ENCODE measurements at places on chromosomes 13 and 19.

DNA sequence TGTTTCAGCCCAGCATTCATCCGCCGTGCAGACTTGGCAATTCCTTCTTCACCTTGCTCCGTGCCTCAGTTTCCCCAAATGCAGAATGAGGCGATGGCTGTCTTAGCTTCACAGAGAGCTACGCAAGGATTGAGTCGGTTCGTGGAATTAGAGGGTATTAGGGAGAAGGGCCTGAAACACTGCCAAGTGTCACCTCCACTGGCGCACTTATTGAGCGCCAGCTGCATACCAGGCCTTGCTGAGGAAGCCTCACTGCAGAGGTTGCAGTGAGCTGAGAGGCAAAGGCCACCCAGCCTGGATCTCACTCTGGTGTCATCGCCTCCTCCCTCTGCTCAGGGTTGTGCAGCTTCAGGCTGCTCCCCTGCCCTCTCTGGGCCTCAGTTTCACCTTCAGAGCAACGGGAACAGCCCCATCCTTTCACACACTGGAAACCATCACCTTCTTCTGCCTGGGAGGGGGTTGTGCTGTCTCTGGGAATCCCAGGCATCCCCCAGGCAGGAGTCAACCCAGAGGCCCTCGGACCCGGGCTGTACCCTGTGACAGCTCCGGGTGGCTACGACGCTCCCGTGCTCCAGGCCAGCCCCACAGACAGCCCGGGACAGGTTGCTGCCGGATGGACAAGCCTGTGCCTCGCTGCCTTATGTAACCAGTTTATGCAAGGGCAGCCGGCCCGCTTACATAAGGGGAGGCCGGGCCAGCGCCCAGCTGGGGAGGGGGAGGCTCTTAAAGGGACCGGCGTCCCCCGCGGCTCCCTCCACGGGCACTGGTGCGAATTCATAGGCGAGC is 31.9 kb downstream of the NFIC start:
- peak; percentile 69 for DNase-seq

DNA sequence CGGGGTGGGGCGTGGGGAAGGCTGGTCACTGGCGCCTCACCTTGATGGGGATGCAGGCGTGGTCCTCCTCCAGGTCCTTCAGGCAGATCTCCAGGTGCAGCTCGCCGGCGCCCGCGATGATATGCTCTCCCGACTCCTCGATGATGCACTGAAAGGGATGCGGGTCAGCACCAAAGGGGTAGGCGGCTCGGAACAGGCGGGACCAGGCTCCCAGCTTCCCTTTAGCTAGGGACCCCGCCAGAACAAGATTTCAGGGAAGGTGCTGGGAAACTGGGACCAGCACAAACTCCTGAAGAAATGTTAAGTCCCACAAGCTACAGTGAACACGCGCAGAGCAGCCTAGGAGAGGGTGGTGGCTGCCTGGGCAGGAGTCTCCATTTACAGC is 6.0 kb downstream of the EEF2 start:
- DNase-seq: no peak

DNA sequence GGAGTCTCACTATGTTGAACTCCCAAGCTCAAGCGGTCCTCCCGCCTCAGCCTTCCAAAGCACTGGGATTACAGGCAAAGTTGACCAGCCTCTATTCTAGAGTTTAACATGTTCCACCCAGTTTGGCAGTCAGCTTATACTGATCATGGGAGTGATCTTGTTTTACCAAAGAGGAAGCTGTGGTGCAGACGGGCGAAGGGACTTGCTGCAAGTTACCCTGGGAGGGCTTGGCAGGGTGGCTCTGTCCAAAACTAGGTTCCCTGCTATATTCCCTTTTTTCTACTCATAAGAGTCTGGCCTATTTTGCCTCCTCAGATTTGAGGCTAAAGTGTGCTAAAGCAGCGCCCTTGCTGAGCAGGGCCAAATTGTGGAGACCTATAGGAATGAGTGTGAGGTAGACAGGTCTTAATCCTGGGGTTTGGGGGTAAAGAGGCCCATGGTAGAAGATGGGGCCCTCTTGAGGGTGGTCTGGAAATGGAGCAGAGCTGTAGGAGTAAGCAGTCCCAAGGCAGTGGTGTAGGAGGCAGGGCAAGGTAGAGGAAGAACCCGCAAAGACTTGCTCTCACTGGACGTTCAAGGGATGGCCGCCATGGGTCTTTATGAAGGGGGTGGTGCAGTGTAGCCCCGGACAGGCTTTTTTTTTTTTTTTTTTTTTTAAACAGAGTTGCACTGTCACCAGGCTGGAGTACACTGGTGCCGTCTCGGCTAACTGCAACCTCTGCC is 3.3 kb downstream of the RPS19 start:
- DNase-seq: no peak

DNA sequence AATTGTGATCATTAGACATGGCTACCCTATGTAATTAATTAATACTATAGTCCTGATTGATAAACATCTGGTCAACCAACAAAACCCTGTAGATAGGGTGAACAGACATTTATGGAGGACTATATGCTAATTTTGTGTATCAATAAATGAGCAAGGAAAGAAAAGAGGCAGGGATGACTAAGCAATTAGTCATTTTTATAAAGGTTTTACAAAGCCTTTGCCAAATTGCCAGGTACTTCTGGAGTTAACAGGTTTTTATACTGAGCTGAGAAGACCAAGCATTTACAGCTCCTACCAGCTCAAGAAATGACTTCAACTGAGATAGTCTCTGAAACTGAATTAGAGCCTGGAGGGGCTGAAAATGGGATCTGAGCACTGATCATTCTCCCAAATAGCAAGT is 186.8 kb upstream of the PRR20A start:
- no peak for DNase-seq

GRCh38 chr13:72694314-72694713 is 33.1 kb downstream of the MZT1 start:
- DNase-seq: no peak

GRCh38 chr19:45757695-45758094 is 11.4 kb downstream of the SIX5 start:
- DNase-seq: no peak

DNA sequence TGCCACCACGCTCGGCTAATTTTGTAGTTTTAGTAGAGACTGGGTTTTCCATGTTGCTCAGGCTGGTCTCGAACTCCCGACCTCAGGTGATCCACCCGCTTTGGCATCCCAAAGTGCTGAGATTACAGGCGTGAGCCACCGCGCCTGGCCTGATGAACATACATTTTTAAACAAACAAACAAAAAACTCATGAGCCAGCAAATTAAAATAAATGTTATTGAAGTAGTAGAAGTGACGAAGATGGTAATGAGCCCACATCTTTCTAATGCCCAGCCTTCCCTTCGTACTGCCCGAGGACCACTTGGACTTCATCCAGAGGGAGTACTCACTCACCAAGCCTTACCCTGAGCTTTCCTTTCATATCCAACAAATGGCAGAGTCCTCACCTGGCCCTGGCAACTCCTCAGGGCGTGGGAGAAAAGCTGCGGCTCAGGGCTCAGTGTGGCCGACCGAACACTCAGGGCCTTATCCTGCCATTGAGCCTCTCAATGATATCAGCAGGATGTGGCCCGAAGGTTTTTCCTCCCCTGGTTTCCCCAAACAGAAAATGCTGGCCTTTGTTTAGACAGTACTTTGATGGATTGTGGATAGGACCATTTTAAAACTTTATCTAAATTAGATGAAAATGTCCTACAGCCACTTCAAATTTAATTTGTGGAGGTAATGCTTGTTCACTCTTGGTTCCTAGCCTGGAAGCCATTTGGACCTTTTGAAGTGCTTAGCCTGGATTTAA is 22.8 kb upstream of the ABCC4 start:
- DNase-seq: no peak

- DNase-seq: peak; percentile 15
Measured at GRCh38 chr13:107421951-107422350, 793.4 kb downstream of the LIG4 start.

DNA sequence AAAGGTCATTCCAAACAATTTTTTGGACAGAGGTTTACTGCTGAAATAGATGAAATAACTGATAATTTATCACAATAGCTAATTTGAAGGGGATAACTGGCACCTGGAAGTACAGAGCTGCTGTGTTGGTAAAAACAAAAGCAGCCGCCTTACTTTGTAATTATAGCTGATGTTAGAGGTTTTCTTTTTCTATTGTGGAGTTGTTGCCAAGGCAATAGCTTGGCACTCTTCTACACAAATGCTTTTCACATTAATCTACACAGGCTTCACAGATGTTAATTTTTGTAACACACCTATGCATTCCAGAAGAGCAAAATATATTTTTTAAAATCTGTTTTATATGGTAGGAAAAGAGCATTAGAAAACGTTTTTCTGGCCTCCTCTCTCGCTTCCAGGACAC is 56.9 kb downstream of the LACC1 start:
- DNase-seq: peak; percentile 8

DNA sequence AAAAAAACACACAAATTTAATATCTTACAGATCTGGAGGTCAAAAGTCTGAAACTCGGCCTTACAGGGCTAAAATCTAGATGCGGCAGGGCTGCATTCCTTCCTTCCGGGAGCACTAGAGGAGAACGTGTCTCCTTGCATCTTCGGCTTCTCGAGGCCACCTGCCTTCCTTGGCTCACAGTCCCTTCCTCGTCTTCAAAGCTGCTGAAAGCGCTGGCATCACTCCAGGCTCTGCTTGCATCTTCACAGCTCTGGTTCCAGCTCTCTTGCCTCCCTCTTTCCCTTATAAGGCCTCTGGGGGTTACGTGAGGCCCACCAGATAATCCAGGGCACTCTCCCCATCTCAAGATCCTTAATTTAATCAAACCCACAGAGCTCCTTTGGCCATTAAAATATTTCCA is 10.5 kb downstream of the XRCC1 start:
- no peak for DNase-seq

DNA sequence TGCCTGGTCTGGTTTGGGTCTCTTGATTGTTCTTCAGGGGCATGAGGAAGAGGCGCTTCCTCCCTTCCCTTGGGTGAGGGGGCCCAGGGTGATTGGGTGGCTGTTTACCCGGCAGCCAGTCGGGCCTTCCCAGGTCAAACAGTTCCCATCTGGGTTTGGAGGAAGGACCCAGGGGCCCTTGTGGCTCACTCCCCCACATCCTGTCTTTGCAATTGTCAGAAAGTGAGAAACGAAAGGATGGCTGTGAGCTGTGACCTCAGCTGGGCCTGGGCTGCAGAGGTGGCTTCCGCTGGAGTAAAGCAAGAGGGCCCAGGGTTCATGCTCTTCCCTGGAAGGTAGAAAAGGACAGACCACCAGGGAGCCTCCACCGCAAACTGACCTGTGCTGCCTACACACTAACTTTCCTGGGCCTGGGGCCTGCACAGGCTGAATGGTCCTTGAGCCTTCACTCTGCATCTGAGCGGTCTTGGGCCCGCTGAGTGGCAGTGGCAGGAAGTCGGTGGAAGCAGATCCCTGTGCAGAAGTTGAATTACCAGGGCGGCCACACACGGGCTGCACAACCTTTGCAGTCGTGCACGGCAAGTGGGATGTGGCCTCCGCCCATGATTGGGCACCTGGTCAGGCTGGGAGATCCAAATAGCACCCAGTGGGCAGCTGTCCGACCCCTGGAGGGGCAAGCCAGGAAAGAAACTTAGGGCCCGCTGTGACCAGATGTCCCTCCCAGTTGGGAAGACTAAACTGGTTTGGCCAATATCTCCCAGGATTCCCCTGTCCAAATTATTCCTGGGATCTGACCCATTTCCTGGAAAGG is 5.3 kb upstream of the CD79A start:
- no peak for DNase-seq

DNA sequence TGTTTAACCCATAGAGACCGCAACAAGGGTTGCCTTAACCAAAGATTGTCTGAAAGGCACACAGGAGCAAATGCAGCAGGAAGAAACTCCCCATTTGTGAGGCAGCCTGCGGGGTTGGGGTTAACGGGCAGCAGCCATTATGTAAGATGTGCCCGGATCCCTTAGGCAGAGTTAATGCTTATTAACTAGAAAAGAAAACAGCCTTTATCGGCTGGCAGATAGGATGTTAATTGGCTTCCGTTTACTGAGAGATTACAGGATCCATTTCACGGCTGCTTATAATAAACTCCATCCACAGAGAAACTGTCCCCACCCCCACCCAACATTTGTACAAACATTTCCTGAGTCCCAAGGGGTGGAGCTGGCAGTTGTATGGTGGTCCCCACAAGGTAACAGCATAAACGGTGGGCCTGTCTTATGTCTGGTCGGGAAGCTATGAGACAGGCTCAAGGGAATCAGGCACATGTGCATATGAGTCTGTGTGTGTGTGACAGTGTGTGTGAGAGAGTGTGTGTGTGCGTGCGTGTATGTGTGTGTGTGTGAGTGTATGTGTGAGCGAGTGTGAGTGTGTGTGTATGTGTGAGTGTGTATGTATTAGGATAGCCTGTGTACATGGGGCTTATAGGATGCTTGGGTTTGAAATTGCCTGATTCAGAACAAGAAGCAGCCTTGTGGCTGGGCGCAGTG is 10.5 kb downstream of the SLC25A42 start:
- no peak for DNase-seq

DNA sequence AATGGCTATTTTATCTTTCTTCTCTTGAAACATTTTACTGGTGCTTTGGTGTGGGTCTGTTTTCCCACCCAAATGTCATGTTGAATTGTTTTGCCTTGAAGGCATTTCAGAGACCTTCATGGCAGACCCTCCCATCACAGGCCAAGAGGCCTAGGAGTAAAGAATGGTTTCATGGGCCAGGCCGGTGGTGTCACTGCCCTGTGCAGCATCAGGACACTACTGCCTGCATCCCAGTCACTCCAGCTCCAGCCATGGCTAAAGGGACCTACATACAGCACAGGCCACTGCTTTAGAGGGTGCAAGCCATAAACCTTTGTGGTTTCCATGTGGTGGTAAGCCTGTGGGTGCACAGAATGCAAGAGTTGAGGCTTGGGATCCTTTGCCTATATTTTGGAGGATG is 326.9 kb downstream of the SLITRK5 start:
- DNase-seq: no peak

DNA sequence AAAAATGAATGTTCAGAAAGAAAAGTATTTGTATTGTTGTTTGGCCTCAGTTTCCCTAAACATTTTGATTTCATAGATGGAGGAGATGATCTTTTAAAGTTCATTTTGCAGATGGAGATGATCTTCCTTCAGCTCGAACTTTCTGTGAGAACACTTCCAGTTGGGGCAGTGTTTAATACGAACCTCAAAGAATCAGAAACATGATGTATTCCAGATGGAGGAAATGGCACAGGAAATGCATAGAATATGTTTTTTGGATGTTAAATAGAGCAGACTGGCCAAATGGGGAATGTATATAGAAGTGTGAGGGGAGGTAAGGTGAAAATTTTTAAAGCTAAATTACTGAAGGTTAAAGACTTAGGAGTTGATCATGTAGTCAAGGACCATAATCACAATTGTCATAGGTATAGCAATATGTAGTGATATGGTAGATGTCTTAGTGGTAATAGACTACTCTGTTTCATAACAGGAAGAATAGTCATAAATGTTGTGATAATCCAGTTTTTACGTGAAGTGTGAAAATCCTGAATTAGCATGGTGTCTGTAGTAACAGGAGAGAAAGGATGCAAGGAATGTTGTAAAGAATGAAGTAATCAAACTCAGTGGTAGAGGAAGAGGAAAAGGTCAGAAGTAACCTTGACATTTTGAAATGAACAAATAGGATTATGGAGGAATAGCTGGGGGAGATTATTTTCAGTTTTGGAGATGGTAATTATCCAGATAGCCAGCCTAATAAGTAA is 5.1 kb downstream of the RAP2A start:
- DNase-seq: no peak

- DNase-seq: no peak
Measured at GRCh38 chr13:51361106-51361505, 21.6 kb downstream of the SERPINE3 start.

- no peak for DNase-seq
Measured at GRCh38 chr13:73519396-73520116, 460.8 kb downstream of the KLF5 start.

Data from fibroblast of the aortic adventitia (primary cell).